Right lobe of liver (tissue), 6 donors: ENCODE measurements at places on chromosomes 11 and 22. TPM values are rescaled to one million over a fixed set of nuclear protein-coding genes. Genes with fewer than 3 reads are reported as not detected.

Gene ANO1
- total RNA-seq: 32.1 TPM

Gene MMP27
- not detected for total RNA-seq

Gene APOL3
- total RNA-seq: 27.4 TPM

GRCh38 chr11:57368845-57369232 lies 12.1 kb downstream of the PRG3 start:
- no peaks in the 10 kb centered on the region for H3K27me3 ChIP-seq
- no peak for DNase-seq
- no peaks in the 10 kb centered on the region for H3K36me3 ChIP-seq
- H3K27ac ChIP-seq: no peak overlapping the region
- no peaks in the 10 kb centered on the region for H3K4me1 ChIP-seq
- H3K4me3 ChIP-seq: no peak overlapping the region

DNA sequence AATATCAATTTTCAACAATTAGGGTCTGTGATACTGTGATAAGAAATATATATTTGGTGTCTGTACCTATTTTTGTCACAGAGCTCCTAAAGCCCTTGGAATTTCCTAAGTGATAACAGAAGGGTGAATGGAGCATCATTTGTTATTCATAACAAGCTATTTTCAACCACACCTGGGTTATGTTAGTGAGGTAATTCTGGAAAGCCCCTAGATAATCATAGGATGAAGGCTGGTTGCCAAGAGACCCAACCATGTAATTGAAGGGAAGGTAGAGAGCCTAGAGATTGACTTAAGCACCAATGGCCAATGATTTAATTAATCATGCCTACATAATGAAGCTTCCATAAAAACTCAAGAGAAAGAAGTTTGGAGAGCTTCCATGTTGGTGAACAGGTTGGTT lies 109.4 kb downstream of the KIF18A start:
- H3K27me3 ChIP-seq: no peaks in the 10 kb centered on the region
- H3K27ac ChIP-seq: no peak overlapping the region
- no peaks in the 10 kb centered on the region for H3K4me1 ChIP-seq
- no peaks in the 10 kb centered on the region for H3K36me3 ChIP-seq
- no peak for DNase-seq

Gene TEX12
- not detected for total RNA-seq

DNA sequence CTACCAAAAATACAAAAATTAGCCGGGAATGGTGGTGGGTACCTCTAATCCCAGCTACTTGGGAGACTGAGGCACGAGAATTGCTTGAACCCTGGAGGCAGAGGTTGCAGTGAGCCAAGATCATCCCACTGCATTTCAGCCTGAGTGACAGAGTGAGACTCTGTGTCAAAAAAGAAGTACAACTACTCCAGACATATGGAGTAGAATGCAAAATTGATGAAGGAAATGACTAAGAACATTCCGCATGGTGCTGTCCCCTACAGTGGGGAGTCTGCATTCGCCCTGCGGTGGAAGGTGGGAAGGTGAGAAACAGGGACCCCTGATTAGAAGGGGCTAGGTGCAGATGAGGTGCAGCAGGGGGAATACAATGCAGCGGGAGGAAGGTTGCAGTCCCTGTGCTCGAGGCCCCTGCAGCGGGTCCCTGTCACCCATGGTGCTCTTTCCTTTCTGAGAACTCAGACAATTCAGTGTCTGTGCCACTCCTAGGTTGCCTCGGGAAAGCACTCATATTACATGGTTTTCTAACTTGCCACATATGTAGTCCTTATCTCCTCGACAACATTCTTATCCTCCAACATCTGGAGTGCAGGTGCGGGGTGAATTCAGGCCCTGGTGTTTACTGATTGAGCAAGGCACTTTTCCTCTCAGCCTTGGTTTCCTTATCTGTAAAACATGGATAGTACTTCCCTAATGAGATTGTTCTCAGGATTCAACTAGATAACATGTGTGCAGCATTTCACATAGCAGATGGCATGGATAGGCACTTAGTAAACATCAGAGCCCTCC lies 5.2 kb downstream of the POLD4 start:
- DNase-seq: no peak
- H3K27ac ChIP-seq: no peak overlapping the region
- no peaks in the 10 kb centered on the region for H3K27me3 ChIP-seq
- no peaks in the 10 kb centered on the region for H3K4me1 ChIP-seq

- no peaks in the 10 kb centered on the region for H3K27me3 ChIP-seq
- H3K4me1 ChIP-seq: no peaks in the 10 kb centered on the region
- H3K27ac ChIP-seq: no peak overlapping the region
- no peak overlapping the region for H3K4me3 ChIP-seq
- peaks cover 4% of the 10 kb centered on the region for H3K36me3 ChIP-seq
Measured at GRCh38 chr11:61354208-61354607, 7.5 kb downstream of the CYB561A3 start.

DNA sequence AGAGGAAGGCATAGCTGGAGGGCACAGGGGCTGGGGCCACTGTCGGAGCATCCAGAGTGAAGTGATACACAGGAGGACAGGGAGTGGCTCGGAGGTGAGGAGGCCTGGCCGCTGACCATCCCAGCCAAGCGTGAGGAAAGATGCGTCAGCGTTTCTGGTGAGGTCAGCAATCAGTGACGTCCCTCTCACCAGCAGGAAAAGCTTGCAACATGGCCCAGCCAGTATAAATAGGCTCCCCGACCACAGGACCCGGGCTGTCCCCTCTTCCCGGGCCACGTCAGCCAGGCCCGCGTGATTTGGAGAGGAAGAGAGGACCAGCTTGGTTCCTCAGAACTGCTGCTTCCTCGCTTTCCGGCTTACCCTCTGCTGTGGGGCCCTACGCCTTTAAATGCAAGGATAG lies 4.2 kb upstream of the OSM start:
- peak overlapping the region; percentile 17 for H3K27ac ChIP-seq
- H3K4me1 ChIP-seq: no peaks in the 10 kb centered on the region
- no peak overlapping the region for H3K4me3 ChIP-seq
- H3K36me3 ChIP-seq: no peaks in the 10 kb centered on the region
- peak; percentile 80 for DNase-seq

DNA sequence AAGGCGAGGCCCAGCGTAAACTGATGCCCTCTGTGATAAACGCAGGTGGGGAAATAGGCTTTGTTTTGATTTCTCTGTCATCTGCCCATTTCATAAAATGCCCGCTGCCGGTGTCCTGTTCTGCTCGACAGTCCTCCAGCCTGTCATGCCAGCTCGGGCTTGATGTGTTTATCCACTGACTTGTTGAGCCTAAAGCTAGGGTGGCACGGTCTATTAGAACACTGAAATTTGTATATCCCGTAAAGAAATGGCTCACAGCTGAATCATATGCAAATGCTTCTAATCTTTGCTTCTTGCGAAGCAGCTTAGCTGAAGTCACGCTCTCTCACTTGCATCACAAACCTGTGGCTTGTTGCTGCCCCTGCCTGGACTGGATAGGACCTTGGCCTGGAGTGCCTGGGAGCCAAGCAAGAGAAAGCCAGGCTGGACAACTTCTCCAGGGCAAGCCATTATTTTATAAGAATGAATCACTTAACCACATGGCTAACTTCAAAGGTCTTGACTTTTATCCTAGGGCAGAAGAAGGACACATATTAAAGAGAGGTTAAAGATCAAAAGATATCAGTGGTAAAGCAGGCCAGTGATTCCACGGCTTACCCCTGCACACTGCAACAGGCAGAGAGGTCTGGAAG lies 33.1 kb downstream of the EHF start:
- peak overlapping the region; percentile 94 for H3K27ac ChIP-seq
- no peak overlapping the region for H3K4me3 ChIP-seq
- H3K36me3 ChIP-seq: no peaks in the 10 kb centered on the region
- peaks cover 17% of the 10 kb centered on the region for H3K4me1 ChIP-seq

DNA sequence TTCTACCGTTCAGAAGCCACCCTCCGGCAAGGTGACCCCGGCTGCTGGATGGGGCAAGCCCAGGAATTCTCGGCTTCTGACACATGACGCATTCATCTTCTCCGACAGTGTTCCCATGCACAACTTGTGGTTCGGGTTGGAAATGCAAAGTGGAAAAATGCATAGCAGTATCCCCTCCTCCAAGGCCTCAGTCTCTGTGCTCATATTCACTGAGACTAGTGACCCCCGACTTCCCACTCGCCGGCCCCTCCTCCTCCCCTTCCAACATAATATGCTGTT lies 70.0 kb upstream of the NTM start:
- no peaks in the 10 kb centered on the region for H3K4me1 ChIP-seq
- H3K27me3 ChIP-seq: no peaks in the 10 kb centered on the region
- H3K4me3 ChIP-seq: no peak overlapping the region
- no peak for DNase-seq
- no peak overlapping the region for H3K27ac ChIP-seq
- H3K36me3 ChIP-seq: no peaks in the 10 kb centered on the region

Gene KRTAP5-2
- not detected for total RNA-seq

DNA sequence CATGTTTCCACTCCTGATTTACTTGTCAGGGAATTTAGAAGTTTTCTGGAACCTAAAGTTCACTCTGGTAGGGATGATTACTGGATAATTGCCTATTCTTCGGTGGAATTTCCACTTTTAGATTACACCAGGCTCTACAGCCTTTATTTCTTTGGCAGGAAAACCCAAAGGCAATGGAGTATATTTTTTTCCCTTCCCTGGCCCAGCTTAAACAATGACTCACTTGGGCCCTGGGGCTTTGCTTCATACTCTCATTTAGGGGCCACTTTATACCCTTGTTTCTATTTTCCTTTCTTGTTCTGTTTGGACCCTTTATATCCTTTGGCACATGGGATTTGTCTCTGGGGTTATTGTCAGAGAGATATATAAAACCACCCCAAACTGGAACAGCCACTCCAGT lies 114.7 kb downstream of the CSTPP1 start:
- no peaks in the 10 kb centered on the region for H3K4me1 ChIP-seq
- no peak overlapping the region for H3K27ac ChIP-seq
- DNase-seq: no peak
- no peaks in the 10 kb centered on the region for H3K27me3 ChIP-seq
- H3K36me3 ChIP-seq: no peaks in the 10 kb centered on the region

GRCh38 chr11:119056421-119056999 lies 495 bp downstream of the HYOU1 start:
- peaks cover 5% of the 10 kb centered on the region for H3K4me1 ChIP-seq
- H3K27me3 ChIP-seq: no peaks in the 10 kb centered on the region
- H3K27ac ChIP-seq: peak overlapping the region; percentile 47

GRCh38 chr11:127943763-127944162 lies 643.6 kb downstream of the ETS1 start:
- no peaks in the 10 kb centered on the region for H3K36me3 ChIP-seq
- no peaks in the 10 kb centered on the region for H3K4me1 ChIP-seq
- no peak overlapping the region for H3K27ac ChIP-seq
- no peak for DNase-seq

DNA sequence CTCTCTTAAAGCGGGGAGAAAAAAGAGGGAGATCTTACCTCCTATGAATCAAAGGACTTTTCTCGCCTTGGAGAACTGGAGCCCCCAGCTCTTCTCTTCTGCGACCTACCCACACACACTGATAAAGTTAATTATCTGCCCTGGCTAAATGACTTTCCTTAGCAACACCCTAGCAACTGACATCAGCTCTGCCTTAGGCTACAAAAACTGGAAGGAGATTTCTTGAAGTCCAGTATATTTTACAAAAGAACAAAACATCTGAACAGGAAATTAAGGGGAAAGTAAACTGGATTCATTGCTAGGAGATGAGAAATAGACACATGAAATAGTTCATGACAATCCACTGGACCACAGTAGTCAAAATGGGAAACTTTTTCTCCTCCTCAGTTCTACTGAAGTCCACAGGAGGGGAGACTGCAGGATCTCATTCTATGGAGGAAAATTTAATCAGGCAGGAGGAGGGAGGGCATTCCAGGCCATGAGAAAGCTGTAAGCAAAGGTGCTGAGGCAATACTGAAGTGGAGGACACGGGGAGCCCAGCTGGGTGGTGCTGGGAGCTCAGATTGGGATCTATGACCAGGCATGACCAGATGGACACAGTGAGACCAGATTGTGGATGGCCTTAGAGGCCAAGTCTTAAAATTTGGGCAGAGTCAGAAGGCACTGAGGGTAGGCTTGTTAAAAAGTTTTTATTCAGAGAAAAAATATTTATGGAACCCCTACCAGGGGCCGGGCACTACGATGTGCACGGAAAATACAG lies 3.7 kb upstream of the SPON1 start:
- H3K4me1 ChIP-seq: no peaks in the 10 kb centered on the region
- H3K27ac ChIP-seq: no peak overlapping the region
- DNase-seq: no peak
- peaks cover 9% of the 10 kb centered on the region for H3K27me3 ChIP-seq

DNA sequence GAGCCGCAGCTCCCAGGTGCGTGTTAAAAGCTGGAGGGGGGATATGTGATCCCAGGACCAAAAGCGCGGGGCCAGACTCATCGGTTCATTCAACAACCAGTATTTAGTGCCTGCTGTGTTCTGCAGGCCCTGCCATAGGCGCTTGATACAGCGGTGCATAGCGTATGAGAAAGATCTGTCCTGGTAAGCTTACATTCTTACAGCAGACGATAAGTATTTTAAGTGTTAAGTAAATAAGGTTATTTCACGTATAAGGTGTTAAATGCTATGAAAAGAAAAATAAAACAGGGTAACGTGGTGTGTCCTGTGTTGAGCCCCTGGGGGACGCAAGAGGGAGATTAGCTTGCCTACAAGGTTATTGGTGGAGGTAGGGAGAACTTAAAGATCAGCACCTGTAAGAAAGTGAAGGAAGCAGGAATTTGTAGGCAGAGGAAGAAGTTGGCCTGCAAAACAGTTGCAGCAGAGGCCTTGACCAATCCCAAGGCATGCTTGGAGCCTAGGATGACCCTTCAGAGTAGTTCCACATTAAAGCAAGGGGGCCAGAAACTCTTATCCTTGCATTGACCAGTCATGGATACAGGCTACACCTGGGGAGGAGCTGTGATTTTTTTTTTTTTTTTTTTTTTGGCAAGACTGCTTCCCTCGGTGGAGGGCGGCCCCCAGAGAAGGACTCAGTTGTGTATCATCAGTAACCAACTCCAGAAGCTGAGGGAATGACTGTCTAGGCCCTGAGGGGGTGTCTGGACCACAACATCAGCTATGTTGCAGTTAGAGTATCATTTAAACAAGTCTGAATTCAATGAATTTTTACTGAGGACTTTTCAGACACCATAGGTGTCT lies 487 bp upstream of the LIPT2 start:
- H3K36me3 ChIP-seq: no peaks in the 10 kb centered on the region
- no peaks in the 10 kb centered on the region for H3K27me3 ChIP-seq
- peak overlapping the region; percentile 97 for H3K27ac ChIP-seq
- no peaks in the 10 kb centered on the region for H3K4me1 ChIP-seq
- H3K4me3 ChIP-seq: peak overlapping the region; percentile 92

DNA sequence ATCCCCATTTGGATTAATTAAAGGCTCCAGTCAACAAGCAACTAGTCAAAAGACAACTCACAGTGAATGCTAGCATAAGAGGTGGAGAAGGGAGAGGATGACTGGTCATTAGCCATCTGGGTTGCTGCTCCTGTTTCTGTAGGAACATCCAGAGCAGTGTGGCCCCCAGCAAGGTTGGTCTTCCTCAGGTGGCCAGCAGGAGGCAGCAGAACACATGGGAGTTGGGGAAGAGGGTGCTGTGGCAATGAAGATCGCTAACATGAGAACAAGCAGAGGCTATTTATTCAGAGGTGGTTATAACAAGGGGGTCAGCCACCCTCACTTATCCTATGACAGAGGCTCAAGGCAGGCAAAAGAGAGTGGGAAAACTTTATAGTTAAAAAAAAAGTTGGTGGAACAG lies 21.3 kb downstream of the IZUMO1R start:
- no peak for DNase-seq
- H3K27me3 ChIP-seq: no peaks in the 10 kb centered on the region
- no peaks in the 10 kb centered on the region for H3K4me1 ChIP-seq
- H3K36me3 ChIP-seq: no peaks in the 10 kb centered on the region
